ENCODE measurements at places on chromosomes 3 and 15.

GRCh38 chr3:72086743-72087087 lies 301.8 kb upstream of the PROK2 start:
- DNase-seq, result no peak

DNA sequence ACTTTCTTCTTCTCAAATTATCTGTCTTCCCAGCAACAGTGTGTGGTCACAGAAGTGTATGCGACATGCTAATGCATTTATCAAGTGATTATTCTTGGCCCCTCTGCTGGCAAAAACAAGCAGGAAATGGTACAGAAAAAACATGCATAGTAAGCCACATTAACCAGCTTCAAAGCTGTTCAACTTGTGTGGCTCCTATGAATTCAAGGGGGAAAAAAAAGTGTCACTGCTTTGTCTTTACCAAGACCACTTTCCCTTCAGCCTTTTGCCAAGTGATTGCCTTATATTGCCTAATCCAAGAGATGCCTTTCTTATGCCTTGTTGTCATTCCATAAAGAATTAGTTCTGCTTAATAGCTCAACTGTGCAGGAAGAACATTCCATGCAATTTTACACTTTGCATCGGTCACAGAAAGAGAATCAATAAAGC lies 39.1 kb downstream of the PRTG start:
- no peak for DNase-seq

- DNase-seq, result no peak
Measured at GRCh38 chr15:90035095-90035839, 34.1 kb downstream of the ZNF710 start.

DNA sequence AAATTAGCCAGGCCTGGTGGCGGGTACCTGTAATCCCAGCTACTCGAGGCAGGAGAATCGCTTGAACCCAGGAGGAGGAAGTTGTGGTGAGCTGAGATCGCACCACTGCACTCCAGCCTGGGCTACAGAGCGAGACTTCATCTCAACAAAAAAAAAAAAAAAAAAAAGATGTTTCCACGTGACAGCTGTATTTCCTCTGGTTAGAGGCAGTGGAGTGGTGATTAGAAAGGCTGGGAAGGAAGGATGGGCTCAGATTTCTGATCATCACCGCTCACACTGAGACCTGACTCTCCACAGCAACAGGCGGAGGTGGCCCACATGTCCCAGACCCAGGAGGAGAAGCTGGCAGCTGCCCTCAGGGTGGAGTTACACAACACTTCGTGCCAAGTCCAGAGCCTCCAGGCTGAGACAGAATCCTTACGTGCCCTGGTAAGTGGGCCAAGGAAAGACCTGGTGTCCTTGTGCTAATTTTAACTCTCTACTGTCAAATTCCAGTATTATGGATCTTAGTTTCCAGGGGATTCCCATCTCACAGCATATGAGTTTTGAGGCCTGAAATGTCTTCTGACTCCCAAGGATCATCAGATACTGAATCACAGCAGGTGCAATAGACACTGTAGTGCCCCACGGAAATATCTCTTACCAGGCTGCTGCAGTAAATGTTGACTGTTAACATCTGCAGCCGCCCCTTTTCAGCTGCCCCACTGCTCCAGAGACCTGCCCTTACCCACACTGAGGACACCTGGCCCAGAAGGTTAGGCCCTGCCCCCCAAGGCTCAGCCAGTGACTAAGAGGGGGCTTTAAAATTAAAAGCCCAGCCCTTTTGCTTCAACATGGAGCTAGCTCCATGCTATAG lies 66.9 kb downstream of the BFSP2 start:
- no peak for DNase-seq

GRCh38 chr3:133236901-133237300 lies 163.0 kb upstream of the BFSP2 start:
- DNase-seq, result no peak
